Stimulated activated CD8-positive, alpha-beta memory T cell treated with anti-CD3 and anti-CD28 coated beads, Interleukin-7, amount 100 ng/mL, for 1 hour (primary cell): ENCODE measurements at places on chromosomes 2 and 18.

GRCh38 chr18:35662293-35663062 is 80.9 kb downstream of the GALNT1 start:
- no peak for DNase-seq

DNA sequence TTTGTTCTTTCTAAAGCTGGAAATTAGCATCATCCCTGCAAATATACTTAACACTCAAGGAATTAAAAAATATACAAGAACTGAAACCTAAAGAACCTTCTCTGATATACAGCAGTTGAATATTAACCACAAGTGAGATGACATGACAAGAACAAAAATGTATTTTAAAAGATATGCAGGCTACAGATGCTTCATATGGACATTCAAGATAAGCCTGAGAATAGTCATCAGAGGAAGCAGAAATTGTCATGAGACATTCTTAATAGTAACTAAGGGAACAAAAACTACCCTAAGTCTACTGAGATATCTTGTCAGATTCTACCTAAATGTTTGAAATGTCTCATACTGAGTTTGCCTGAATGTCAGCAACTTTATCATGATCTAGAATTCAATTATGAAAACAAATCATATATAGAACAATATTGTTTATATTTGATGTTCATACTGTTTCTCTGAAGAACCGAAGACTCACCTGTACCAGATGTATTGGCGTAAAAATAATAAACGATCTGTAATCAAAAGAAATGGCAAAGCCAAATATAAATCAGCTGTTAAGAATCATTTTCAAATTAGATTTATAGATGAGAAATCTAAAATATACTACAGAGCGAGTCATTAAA is 4.7 kb downstream of the NBAS start:
- DNase-seq, result no peak

DNA sequence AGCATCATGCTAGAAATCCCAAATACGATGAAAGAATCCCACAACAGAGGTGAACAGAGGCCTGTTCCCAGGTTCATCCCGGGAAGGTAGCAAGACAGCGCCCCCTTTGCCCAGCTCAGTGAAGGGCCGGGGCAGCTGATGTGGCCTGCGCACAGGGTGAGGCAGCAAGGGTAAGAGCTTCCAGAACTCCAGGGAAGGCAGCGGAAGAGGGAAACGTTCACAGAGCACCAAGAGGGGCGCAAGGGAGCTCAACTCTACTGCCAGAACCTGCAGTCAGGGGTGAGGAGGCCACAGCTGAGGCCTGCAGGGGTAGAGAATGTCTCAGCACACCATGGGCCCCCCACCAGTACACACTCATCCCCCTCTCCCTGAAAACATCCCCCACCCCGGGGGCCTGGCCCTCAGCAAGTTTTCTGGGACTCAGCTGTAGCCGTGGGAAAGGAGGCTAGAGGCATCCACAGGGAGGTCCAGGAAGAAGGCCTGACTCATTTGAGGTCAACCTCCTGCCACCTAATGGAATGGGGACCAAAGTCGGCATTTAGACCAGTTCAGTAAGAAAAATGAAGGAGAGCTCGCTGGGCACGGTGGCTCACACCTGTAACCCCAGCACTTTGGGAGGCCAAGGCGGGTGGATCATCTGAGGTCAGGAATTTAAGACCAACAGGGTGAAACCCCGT is 95.6 kb upstream of the ASAP2 start:
- no peak for DNase-seq

DNA sequence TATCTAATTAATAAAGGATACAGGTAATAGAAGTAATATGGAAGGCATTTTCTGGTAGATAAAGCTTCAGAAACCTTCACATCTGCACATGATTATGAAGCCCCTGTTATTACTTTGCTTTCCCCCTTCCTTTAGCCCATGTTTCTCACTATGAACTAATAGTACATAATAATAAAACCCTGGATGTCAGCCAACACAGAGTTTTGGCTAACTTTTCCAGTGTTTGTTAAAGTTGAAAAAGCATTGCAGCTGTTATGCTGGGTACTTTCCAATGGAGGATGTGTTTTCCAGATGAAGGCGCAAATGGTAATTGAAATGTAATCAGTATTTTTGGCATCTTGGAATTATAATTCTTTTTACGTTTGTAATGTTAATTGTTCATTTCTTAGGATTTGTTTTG is 43.5 kb downstream of the SPTBN1 start:
- no peak for DNase-seq
